GOT3 (cell line): ENCODE measurements at places on chromosomes 4 and X.

GRCh38 chr4:78370631-78371372, 180.8 kb upstream of the ANXA3 start:
- DNase-seq: no peak

GRCh38 chr4:41446391-41446790, 91.6 kb upstream of the LIMCH1 start:
- no peak for DNase-seq

DNA sequence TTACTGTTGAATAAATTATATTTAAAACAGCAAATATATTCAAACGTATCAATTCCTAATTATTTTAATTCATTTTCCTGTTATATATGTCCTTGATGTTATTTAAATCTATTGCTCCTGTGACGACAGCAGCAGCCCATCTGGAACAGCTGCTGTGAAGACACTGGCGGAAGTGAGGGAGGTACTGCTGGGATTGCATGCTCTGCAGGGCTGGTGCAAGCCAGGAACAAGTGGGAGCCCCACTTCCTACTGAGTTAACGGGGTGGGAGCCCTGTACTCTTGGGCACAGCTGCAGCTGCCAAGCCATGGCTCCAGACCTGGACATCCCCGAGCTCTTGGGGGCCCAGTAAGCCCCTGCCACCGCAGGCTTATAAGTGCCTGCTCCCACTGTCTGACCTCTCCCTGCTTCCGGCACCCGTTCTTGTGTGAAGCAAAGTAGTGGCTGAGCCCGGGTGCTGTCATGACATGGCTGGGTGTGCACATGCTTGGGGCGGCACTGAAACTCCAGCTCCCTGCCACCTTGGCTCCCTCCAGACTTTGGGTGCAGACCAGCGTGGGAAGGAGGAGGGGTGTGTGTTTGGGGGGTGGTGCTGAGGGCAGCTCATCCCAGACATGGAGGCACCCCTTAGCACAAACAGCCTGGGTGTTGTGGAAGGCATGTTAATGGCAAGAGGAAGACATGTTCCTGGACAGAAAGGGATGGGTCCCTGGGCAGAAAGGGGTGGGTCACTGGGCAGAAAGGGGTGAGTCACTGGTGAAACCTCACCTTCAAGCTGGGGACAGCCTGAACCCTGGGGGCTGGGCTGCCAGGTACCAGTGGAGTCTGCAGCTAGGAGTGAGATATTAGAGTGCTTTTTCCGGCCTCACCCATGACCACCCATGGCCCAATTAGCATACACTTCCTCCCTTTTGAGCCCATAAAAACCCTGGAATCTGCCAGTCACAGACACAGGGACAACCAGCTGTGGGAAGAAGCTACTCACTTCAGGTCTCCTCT, 1981.3 kb upstream of the IGFBP7 start:
- DNase-seq: no peak

DNA sequence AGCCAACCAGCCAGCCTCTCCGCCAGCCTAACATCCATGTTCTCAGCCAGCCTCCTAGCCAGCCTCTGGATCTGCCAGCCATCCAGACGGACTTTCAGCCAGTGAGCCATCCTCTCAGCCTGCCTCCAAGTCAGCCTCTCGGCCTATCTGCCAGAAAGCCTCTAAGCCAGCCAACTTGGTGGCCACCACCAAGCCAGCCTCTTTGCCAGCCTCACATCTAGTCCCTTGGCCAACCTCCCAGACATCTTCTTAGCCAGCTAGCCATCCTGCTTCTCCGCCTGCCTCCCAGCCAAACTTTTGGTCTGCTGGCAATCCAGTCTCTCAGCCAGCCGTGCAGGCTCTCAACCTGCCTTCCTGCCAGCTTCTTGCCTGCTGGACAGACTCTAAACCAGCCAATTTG, 16.4 kb upstream of the ARAP2 start:
- no peak for DNase-seq

- DNase-seq: no peak
Observed at GRCh38 chr4:80809039-80809729, 221.3 kb upstream of the BMP3 start.

GRCh38 chrX:22057667-22058066, 25.5 kb downstream of the PHEX start:
- no peak for DNase-seq

DNA sequence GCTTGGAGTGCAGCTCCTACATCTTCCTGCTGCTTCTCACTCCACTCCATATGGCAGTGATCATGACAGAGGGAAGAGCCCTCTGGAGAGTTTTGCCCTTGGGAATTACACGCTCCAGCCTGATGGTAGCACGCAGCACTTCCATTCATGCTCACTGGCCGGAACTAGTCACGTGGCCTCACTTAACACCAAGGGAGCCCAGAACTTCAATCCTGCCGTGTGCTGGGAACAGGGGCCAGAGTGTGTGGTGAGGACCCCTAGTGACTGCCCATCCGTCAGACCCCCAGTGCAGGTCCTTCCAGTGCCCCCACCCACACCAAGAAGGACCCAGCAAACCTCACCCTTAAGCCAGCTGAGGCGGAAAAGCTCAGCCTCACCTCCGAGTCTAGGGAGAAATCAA, 230.7 kb downstream of the EVC2 start:
- no peak for DNase-seq

DNA sequence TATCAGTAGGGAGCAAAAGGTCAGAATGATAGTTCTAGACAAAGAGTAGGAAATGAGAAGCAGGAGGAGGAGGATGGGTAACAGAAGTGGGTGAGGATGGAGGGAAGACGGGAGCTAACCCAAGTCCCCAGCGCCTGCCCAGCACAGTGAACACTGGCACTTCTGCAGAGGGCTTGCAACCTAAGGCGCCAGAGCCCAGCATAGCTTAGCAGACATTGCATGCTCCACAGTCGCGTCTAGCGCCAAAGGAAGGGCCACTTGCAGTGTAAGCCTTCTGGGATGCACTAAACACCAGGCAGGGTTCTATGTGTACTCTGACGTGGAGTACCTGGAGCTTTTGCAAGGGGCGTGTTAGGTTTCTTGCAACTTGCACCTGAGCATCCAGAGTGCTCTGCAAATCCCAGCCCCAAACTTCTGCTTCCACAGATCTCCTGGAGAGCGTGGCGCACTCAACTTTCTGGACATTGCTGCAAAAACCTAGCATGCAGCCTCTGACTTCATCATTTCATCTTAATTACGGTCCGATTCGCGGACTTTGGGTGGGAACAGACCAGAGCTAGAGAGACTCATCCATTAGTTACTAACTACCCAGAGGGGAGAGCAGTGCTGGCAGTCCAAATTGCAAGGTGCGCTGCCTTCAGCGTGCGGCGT, 46.5 kb upstream of the NKAP start:
- no peak for DNase-seq

- DNase-seq: no peak
Observed at GRCh38 chrX:69020316-69020715, 144.9 kb downstream of the PJA1 start.
